Activated naive CD4-positive, alpha-beta T cell treated with anti-CD3 and anti-CD28 coated beads, Interleukin-2, amount 50 U/mL, for 72 hours (primary cell): ENCODE measurements at places on chromosomes 1 and 21. TPM values are rescaled to one million over a fixed set of nuclear protein-coding genes. Genes with fewer than 3 reads are reported as not detected.

DNA sequence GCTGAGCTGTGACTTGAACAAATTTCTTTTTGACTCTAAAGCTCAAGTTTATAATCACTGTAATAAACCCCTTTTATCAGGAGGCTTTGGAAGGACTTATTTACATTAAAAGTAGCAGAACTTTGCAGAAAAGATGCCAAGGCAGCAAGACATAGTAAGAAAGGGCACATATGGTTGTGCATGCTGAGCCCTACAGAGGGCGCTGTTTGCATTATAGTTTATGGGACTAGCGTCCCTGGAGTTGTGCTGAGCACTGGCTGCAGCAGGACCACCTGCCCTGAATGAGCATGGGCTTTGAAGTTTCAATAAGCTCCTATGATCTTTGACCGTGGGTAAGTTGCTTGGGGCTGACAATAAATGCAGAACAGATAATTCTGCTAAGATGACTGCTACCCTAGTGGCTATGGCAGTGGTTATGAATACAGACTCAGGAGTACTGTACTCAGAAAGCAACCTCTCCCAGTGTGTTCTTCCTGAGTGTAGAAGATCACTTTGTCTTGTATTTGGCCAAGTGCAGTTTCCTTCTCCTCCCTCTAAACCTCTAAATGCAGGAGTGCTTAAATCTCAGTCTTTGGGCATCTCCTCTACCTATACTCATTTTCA lies 45.4 kb upstream of the USP1 start:
- DNase-seq: peak; percentile 39

The DIO1 gene
- total RNA-seq: not detected

GRCh38 chr1:192787914-192788585 lies 20.8 kb upstream of the RGS2 start:
- DNase-seq: no peak

- DNase-seq: no peak
These were observed 10.5 kb downstream of the SPATA46 start for GRCh38 chr1:162366149-162366548.

DNA sequence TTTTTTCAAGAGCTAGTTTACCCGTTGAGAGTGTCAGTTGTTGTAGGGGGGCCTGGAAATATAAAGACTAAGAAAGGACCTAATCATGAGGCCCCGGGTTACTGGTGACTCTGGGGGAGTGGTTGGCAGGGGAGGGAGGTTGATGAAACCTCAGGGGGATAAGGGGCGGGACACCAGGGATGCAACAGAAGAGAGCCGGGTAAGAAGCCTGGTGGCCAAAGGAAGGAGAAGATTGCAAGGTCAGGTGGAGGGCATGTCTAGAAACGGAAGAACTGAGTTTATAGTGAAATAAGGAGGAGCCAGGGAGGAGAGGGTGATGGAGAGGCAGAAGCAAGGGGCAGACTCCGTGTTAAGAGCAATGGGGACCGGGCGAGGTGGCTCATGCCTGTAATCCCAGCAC lies 12.5 kb upstream of the SPOCD1 start:
- DNase-seq: no peak

The THEMIS2 gene
- total RNA-seq: 27.3 TPM

- no peak for DNase-seq
These were observed 102.6 kb downstream of the APP start for GRCh38 chr21:26067836-26068594.

DNA sequence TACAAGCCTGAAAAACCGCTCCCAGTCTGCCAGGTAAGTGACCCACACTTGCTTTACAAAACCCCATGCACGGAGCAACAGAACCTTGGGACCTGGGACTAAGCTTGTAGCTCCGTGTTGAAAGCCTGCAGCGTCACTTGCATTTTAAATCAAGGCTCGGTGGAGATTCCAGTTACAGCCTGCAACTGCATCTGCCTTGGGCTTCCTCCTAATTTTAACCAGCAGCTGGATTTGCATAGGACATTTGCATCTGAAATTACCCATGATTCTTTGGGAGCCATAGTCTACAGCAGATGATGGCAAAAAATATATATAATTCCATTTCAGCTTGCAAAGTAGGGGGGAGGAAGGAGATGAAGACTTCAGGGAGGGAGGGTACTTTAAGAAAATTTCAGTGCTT lies 62.4 kb upstream of the IGSF21 start:
- DNase-seq: no peak

The CD1B gene
- not detected for total RNA-seq

GRCh38 chr1:47683401-47683800 lies 245.6 kb downstream of the FOXD2 start:
- no peak for DNase-seq

The TAS1R2 gene
- not detected for total RNA-seq

- DNase-seq: no peak
These were observed 43.4 kb downstream of the SHCBP1L start for GRCh38 chr1:182909578-182909977.

The MTMR11 gene
- 2.3 TPM for total RNA-seq

GRCh38 chr1:34688006-34688741 lies 66.7 kb upstream of the GJB5 start:
- DNase-seq: no peak

The CNIH4 gene
- total RNA-seq: 31.5 TPM

- no peak for DNase-seq
These were observed 325.7 kb upstream of the ST6GALNAC5 start for GRCh38 chr1:76541618-76542017.

DNA sequence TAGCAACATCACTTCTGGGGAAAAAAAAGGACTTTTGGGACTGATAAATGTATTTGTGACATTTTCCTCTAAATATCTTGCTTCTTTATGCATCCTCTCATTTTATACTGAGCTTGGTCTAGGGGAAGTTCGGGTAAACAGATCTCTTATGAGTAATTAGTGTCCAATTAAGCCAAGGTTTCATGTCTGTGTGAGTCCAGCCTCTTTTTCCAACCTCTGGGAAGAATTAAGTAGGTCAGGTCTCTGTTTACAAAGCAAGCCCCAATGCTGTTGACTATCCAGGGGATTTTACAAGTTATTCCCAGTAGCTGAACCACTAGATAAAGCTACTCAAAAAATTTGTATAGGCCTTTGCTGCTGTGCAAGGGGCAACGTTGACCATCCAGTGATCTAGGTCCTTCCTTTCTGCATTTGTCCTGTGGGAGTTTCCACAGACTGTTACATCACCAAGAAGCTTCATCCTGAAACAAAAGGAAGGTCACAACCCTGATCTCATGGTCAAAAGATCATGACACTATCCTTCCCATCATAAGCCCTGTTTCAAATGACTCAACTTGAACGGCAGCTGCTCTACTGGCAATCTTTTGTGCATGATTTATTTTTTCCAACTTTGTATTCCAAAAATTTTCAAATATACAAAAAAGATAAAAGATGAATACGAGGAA lies 74.3 kb downstream of the ETS2 start:
- no peak for DNase-seq

DNA sequence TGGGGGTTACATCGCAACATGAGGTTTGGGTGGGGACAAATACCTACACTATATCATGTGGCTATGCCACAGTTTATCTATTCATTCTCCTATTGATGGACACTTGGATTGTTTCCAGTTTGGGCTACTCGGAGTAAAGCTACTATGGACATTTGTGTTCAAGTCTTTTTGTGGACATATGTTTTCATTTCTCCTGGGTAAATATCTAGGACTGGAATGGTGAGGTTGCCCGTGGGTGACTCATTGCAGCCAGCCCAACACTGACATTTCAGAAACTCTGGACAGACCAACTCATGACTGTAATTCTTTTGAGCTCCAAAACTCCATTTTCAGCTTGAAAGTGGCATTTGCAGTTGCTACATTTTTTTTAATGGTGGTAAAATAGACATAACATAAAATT lies 82.7 kb downstream of the KAZN start:
- no peak for DNase-seq

The RYR2 gene
- total RNA-seq: not detected

The LAMC2 gene
- not detected for total RNA-seq

- DNase-seq: no peak
These were observed 36.5 kb upstream of the BARHL2 start for GRCh38 chr1:90753556-90753955.

DNA sequence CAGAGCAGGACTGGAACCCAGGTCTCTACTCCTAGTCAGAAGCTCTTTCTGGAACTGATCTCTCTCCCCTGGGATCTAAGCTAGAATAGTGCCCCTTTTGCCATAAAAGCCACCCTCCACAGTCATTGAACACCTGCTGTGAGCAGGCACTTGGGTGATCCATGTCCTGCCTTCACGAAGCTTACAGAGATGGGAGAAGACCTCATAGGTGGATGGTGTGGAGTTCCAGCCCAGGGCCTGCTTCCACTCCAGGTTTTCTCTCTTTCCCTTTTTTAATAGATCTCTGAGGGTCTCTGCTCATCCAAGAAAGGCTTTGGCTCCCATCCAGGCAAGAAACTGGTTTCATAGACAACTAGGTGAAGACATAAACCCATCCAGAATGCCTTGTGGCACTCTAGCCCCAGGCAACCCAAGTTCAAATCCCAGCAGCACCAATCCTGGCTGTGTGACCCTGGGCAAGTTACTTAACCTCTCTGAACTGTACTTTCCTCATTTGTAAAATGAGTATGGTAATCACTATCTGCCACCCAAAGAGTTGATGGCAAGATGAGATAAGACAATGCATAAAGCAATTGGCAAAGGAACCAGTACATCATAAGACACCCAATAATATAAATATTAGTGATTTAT lies 46.4 kb upstream of the TMEM51 start:
- no peak for DNase-seq

DNA sequence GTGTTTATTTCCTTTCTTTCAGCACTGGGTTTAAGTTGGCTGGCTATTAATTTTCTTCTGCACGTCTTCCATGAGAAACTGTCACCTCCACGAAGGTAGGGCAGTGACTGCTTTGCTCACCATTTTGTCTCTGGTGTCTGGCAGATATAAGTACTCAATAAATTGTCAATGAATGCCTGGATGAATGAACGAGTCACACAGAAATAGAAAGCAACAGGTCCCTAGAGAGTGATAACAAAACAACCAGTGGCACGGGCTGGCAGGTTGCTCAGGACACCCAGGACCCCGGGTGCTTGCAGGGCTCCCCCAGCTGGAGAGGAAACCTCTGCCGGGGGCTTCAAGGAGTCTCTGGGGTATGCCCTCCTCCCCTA lies 3.2 kb upstream of the MYOC start:
- DNase-seq: no peak

DNA sequence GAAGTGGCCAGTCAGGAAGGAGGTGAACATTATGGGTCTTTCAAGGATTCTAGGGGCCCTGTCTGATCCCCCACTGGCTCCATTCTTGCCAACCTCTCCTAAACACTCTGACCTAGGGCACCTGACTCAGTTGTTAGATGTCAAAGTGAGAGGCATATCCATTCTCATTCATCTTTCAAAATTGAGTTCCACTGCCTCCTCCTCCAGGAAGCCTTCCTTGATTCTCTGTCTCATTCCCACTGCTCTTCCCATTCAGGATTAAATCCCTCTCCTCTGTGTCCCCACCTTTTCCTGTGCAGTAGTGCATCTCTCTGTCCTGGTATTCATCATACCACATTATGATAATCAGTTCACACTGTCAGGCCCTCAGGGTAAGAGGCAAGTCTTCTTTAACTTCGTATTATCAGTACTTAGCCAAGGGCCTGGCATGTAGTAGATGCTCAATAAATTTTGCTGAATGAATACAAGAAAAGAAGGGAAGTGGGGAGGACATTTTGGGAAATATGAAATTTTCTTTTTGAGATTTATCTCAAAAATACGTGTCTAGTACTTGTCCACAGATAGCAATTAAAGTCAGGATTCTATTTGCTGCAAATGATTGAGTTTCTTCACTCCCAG lies 61.8 kb upstream of the ITPKB start:
- DNase-seq: no peak

DNA sequence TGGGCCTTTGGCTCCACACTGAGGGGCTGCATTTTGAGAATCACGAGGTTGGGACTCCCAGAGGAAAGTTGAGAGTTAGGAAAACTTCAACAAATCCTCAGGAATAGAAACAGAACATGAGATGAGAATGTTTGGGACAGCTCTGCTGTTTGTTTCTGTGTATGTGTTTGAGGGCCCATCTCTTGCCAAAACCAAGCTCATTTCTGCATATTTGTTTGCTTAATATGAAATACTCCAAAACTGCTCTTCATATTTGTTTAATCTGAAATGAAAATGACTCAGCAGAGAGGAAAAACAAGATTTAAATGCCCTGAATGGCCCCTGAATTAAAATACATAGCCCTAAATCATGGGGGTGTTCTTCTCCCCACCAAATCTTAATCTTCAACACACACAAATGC lies 78.1 kb downstream of the DDR2 start:
- DNase-seq: no peak

- no peak for DNase-seq
These were observed 61.5 kb upstream of the RAB4A start for GRCh38 chr1:229209386-229209785.
